ENCODE measurements at places on chromosomes 1 and 21.

DNA sequence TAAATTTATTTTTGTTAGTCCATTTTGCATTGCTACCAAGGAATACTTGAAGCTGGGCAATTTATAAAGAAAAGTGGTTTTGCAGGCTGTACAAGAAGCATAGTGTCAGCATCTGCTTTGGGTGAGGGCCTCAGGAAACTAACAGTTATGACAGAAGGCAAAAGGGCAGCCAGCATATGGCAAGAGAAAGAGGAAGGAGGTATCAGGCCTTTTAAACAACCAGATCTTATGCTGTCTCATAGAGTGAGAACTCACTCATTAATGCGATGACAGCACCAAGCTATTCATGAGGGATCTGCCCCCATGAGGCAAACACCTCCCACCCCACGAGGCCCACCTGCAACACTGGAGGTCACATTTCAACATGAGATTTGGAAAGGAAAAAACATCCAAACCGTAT is 898.4 kb downstream of the KCNT2 start:
- DNase-seq: no peak

DNA sequence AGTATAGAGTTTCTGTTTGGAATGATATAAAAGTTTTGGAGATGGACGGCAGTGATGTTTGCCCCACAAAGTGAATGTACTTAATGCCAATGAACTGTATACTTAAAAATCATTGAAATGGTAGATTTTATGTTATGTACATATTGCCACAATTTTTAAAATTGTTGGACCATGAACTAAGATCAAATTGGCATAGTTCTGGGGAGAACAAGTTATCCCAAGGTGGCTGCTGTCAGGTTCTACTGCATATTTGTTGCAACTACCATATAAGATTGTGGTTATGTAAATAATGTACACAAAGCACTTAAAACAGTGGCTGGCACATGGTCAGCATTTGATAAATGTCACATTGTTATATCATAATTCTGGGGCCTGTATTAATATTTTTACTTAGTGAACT is 466.4 kb downstream of the SIPA1L2 start:
- DNase-seq: no peak

- DNase-seq: no peak
Measured at GRCh38 chr1:47424336-47424982, 8.4 kb downstream of the FOXE3 start.

DNA sequence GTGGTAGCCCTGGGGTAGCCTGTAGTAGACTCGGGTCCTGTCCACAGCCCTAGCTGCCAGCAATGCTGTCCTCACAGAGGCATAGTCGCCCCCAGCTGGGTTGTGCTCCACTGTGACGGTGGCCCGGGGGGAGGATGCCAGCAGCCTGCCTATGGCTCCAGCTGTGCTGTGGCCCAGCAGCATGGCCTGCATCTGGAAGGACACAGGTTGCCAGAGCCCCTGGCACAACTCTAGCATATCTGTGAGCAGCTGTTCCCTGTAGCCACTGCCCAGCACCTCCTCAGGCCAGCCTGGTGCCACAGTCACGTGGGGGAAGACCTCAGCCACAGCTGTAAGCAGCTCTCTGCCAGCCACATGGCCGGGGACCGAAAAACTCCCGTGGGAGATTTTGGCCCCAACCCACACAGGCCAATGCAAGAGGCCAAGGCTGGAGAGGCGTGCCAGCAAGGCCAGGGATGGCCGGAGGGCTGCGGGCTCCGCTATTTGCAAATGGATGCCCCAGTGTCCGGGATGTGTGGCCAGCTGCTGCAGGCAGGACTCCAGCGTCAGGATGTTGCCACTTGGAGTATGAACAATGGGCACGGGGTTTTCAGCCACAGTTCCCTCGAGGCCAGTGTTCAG is 13.9 kb downstream of the FAM151A start:
- DNase-seq: no peak

DNA sequence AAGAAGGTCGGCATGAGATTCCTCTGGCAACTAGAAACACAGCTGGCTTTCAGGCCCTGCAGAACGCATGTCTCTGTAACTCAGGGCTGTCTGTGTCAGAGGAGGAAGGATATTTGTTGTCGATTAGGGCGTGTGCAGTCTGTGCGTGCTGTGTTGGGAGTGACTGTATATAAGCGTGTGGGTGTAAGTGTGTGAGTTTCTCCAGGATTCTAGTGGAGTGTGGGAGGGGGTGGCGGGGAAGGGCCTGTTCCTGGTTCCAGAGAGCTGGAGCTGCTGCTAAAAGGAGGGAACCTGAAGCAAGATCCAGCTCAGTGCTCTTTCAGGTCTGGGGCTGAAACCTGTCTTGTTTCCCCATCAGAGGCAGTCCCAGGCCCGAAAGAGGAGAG is 74.3 kb downstream of the SLC16A1 start:
- DNase-seq: no peak

DNA sequence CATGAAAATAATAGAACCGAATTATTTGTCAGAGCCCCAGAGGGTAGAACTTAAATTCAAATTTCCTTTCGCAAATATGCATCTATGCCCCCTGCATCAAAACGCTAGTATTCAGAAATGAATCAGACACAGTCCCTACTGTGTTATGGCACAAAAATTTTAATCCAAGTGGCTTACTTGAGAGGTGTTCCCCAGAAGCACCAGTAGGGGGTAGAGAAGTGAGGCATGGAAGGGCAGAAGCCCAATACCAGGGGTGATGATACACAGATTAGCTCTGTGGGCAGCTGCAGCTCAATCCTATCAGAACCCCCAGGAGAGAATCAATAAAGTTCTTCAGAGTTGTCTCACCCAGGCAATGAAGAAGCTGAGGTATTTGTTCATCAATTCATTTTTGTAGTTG is 342.2 kb downstream of the OMA1 start:
- no peak for DNase-seq

GRCh38 chr1:177862916-177863315 is 106.9 kb downstream of the SEC16B start:
- no peak for DNase-seq

- no peak for DNase-seq
Measured at GRCh38 chr1:92240034-92240433, 22.3 kb downstream of the C1orf146 start.

DNA sequence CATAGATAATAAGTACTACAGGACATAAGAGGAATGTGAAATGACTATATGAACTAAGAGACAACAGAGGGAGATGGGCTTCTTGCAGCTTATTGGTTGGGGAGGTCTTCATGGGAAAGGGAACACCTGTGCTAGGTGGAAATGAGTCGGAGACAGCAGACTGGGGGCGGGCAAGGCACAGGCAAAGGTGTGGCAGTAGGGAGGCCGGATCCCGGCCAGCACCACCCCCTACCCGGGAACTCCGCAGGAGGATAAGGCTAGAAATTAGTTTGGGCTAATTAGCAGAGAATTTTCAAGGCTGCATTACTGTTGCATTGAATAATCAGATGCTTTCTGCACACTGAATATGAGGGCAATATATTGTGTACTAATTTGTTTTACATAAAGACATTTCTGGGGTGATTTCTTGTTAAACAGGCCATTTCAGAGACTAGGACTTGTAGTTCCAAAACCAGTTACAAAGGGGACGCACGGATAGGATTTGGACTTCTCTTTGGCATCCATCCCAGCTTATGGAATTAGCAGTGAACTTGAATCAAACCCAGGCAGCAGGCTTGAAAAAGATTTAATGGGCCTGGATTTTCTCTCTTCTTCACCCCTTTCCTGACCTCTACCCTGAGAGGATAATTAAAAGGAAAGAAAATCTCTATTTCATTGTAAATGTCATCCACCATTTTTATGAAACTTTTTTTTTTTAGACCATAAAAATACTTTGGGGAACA is 2.2 kb upstream of the HUNK start:
- no peak for DNase-seq

DNA sequence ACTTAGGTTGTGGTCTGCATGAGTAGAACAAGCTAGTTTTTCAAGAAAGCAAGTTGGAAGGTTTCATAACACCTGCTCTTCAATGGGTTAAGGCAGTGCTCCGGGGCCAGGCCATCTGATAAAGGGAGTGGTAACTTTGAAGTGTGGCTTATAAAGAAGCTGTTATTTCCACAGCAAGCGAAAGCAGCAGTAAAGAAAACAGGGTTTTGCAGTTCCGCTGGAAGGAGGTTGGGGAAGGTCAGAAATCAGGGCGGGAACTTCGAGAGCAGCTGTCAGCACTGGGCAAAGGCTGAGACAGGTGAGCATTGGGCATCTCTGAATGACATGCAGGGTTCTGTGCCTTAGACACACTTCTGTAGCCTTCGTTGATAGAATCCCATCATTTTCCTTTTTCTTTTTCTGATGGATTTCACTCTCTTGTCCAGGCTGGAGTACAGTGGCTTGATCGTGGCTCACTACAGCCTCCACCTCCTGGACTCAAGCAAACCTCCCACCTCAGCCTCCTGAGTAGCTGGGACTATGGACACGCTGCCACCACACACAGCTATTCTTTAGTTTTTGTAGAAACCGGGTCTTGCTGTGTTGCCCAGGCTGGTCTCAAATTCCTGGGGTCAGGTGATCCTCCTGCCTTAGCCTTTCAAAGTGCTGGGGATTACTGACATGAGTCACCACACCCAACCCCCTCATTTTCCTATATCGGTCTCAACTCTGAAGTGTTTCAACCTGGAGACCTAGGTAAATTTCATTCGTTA is 20.5 kb downstream of the TMEM51 start:
- no peak for DNase-seq

GRCh38 chr1:12715896-12716437 is at the start of gene AADACL3:
Gene AADACL3, plus strand, starts transcription at chr1:12716110. Its CDS starts 67 bp downstream, at chr1:12716177.
- no peak for DNase-seq

- no peak for DNase-seq
Measured at GRCh38 chr1:109826446-109826845, 62.7 kb upstream of the EPS8L3 start.

- DNase-seq: no peak
Measured at GRCh38 chr1:44305962-44306422, 49.1 kb downstream of the ERI3 start.
